ENCODE measurements at places on chromosomes 5 and 9. TPM values are rescaled to one million over a fixed set of nuclear protein-coding genes. Genes with fewer than 3 reads are reported as not detected.

The LCNL1 gene
- total RNA-seq = not detected

The PRRT1B gene
- not detected for total RNA-seq

The SH2D3C gene
- total RNA-seq = 49.5 TPM

The RAPGEF1 gene
- total RNA-seq = 95.5 TPM

The AGXT2 gene
- not detected for total RNA-seq

The NME5 gene
- total RNA-seq = not detected

The GPX3 gene
- 2,056 TPM for total RNA-seq

The BRD9 gene
- 13.6 TPM for total RNA-seq

The EMB gene
- 6.4 TPM for total RNA-seq

The KLF9 gene
- total RNA-seq = 98.7 TPM

The CDX1 gene
- total RNA-seq = not detected

The COL5A1 gene
- 99.6 TPM for total RNA-seq

The ZFP37 gene
- 3.3 TPM for total RNA-seq

The TPRN gene
- total RNA-seq = 2.8 TPM

The DMRTA1 gene
- not detected for total RNA-seq

The IL9 gene
- not detected for total RNA-seq

The PCDHB11 gene
- total RNA-seq = 7.1 TPM

The WWC1 gene
- total RNA-seq = not detected

The DPM2 gene
- total RNA-seq = 18.2 TPM

The ZBTB5 gene
- 3.4 TPM for total RNA-seq

The ADAMTS12 gene
- 1.4 TPM for total RNA-seq

The GPR151 gene
- not detected for total RNA-seq

The GPR150 gene
- 9.6 TPM for total RNA-seq

The PRSS3 gene
- not detected for total RNA-seq

The ITK gene
- total RNA-seq = 0.43 TPM

The THBS4 gene
- total RNA-seq = not detected

The NRARP gene
- total RNA-seq = 51.7 TPM

The PCDHA4 gene
- total RNA-seq = not detected

The MEIKIN gene
- not detected for total RNA-seq

The MTX3 gene
- total RNA-seq = 7.5 TPM

The TAF11L5 gene
- not detected for total RNA-seq

The BTNL8 gene
- not detected for total RNA-seq

The RGS14 gene
- 4.5 TPM for total RNA-seq

The NR2F1 gene
- total RNA-seq = 8.0 TPM

The GMCL2 gene
- total RNA-seq = not detected

The OBP2B gene
- not detected for total RNA-seq

The MARCOL gene
- total RNA-seq = not detected

The BTNL9 gene
- 105 TPM for total RNA-seq

The SPATA31A3 gene
- not detected for total RNA-seq

The SEMA4D gene
- total RNA-seq = 13.5 TPM

The SLC25A2 gene
- not detected for total RNA-seq

The NR5A1 gene
- 0.96 TPM for total RNA-seq

The MCC gene
- 67.9 TPM for total RNA-seq

The NAIP gene
- 8.7 TPM for total RNA-seq

The TMOD1 gene
- total RNA-seq = 17.1 TPM

The KIF4B gene
- not detected for total RNA-seq

The IL17B gene
- 46.8 TPM for total RNA-seq

The FST gene
- 0.21 TPM for total RNA-seq

The POC5 gene
- 5.3 TPM for total RNA-seq

The CCL28 gene
- total RNA-seq = not detected

The STKLD1 gene
- not detected for total RNA-seq

The RNF180 gene
- 7.9 TPM for total RNA-seq

The LURAP1L gene
- total RNA-seq = 1.6 TPM

The SLC1A3 gene
- 3.0 TPM for total RNA-seq

The PCDHGB5 gene
- 19.6 TPM for total RNA-seq

The HMCN2 gene
- total RNA-seq = 7.5 TPM
